Activated CD8-positive, alpha-beta memory T cell treated with anti-CD3 and anti-CD28 coated beads, Interleukin-2, amount 10 ng/mL, durations not matched to agents 7 days and 5 days (primary cell): ENCODE measurements at places on chromosomes 6 and 20.

DNA sequence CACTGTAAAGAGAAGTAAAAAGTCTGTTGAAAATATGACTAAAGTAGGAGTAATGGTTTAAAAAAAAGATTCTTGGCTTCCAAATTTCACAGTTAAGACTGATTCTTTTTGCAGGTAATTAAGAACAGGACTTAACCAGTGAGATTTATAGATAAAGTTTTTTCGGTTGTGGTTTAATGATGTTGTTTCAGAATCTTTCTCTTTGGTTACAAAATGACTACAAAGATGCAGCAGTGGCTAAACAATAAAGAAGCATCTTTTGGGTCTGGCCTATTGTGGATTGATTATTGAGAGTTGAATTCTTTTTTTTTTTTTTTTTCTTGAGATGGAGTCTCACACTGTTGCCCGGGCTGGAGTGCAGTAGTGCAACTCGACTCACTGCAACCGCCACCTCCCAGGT is 109.7 kb downstream of the AKAP7 start:
- no peak for DNase-seq

GRCh38 chr20:47594157-47594556 is 92.5 kb downstream of the NCOA3 start:
- DNase-seq: no peak

GRCh38 chr6:33878562-33878961 is 74.8 kb upstream of the MLN start:
- DNase-seq: no peak

- no peak for DNase-seq
Measured at GRCh38 chr20:42134265-42135098, 516.3 kb upstream of the CHD6 start.

DNA sequence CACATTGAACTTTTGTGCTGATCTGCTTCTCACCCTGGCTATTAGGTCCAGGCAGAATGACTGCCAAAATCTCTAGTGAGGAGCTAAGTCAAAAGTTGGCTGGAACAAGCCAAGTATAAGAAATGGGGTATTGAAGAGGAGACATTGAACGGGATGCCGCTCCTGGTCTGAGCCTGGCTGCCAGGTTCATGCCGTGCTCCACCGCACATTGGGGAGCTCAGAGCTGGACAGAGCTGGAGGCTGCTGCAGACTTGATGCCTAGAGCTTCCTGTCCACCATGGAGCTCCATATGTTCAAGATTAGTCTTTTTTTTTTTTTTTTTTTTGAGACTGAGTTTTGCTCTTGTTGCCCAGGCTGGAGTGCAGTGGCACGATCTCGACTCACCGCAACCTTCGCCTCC is 4.1 kb upstream of the IFT52 start:
- DNase-seq: no peak

- DNase-seq: no peak
Measured at GRCh38 chr6:106829451-106829850, 145.1 kb downstream of the CD24 start.

DNA sequence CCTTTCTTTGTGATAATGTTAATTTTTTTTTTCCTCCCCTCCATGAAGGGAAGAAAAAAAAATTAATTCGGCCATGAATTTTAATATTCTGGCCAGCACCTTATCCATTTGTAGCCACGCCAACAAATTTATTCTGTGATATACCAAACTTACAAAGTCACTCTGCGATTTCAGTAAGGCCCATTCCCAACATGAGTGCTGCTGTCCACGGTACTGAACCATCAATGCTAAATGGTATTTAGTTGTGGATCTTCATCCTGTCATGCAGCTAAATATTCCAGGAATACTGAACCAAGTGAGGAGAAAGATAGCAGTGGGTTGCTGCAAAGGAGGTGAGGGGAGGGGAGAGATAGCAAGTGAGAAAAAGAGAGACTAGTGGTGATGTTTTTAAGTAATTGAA is 19.5 kb upstream of the RSPH4A start:
- no peak for DNase-seq

DNA sequence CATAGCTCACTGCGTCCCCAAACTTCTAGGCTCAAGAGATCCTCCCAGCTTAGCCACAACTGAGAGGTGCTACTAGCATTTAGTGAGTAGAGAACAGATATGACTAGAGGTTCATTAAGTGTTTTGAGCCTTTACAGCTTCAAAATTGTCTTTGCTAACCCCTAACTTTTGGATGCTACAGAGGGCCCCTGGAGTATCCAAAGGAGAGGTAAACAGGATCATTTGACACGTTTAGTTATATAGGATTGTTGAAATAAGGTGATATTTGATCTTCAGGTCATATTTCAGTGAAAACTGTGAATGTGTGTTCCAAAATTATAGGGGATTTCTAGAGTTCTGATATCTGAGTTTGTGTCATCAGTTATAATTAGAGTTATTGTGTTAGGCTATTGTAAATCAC is 19.2 kb upstream of the HFE start:
- DNase-seq: no peak

DNA sequence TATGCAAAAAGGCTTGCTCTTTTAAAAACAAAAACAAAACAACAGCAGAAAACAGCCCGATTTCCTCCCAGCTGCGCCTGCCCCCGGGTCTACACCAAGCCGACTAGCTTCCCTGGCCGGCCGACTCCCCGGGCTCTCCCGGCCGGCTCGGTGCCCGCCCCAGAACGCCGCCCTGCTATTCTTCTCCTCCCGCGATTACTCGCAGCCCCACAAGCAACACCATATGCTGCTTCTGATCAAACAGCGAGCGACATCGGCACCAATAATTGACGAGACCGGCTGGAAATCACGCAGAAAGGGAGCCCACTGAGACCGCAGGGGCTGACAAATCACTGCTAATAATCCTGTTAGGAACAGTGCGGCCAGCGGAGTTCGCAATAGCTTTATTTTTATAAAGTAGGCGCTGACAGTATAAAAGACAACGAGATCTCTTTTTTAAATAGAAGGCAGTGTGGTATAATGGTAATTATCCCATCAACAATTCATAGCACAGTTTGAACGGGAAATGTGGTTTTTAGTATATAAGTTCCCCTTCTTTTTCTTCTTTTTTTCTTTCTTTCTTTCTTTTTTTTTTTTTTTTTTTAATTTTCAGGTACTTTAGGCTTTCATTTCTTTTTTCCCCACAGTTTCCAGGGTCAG is 3.3 kb downstream of the SIM1 start:
- DNase-seq: no peak

DNA sequence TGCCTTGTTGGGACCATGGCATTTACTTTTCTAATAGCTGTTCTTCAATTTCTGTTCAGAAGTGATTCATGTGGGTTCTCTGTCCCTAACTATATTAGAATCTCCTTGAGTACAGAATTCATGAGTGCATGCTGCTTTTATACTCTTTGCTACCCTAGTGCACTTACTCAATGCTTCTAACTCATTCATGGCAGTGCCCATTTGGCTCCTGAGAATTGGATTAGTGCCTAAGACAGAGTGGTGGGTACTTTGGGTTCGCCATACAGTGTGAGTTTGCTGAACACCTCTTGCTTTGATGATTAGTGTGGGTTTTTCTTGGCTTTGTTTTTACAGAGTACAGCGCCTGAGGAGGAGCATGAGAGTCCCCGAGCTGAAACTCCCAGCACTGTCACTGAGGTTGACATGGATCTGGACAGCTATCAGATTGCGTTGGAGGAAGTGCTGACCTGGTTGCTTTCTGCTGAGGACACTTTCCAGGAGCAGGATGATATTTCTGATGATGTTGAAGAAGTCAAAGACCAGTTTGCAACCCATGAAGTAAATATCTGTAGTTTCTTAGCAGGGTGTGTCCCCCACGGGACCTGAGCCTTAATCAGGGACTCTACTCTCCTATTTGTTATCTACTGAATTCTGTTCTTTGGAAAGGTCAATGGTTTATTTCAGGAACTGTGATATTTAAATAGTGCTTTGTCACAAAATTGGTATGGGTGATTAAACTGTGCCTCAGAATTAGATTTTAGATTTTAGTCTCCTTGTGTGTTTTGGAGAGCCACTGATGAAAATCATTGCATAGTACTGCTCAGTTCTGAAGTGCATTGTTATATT is 150.7 kb downstream of the UTRN start:
- no peak for DNase-seq

DNA sequence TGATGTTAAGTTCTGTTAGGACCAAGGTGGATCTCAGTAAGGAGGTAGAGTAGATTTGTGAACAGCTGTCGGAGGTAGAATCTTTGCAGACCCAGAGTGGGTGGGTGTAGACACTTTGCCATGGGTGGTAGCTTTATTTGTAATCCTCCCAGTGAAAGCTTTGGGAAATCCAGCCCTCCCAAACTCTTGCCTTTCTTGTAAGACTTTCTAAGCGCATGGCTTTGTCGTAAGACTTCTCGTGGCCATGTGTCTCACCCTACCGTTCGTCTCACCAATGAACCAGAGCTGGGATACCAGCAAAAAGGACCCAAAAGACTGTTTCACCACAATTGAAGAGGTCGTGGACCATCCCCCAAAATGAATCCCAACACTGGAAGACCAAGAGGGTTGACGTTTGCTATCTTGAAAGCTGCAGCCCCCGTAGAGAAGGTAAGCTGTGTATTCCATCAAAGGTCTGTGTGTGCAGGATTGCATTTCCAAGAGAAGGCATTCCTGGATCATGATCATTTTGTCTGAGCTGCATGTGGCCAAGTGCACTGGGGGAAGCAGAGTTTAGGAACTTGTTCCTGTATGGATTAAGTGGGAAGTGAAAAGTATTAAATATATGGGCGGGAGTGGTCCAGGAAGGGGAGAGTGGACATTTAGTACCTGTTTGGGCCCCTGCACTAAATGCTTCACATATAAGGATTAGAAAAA is 5.8 kb upstream of the TMEM14A start:
- no peak for DNase-seq

DNA sequence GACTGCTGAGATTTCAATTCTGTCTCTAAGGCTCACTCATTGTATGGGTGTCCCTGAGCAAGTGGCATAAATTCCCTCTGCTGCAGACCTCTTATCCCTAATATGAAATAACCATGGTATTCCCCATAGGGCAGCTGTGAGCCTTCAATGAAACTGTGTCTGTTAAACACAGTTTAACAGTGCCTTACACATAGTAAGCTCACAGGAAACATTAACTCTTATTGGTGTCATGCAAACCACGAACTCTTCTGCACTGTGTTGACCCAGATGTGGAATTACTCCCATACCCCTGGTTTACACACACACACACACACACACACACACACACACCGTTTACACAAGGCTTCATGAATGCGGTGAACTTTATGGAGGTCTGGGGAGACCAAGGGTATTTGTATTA is 23.2 kb downstream of the DAAM2 start:
- no peak for DNase-seq

- DNase-seq: no peak
Measured at GRCh38 chr6:79076160-79076559, 1.9 kb downstream of the PHIP start.

GRCh38 chr20:7285918-7286556 is 518.6 kb downstream of the BMP2 start:
- DNase-seq: peak; percentile 41

DNA sequence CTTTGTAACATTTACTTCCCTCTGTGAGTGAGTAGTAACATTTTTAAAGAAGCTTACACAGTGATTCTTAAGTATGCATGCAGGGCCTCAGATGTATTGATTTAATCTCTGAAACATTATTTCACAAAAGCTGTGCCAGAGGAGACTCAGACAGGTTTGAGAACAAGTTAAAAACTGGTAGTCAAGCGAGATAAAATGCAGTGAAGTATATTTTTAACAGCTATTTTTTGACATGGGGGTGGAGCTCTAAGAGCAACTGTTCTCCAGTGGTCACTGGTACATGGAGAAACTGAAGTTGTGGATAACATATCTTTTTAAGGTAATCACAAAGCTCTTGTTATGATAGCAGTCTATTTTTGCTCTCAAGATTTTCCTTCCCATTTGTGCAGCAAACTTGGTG is 20.4 kb downstream of the DSTN start:
- DNase-seq: no peak

GRCh38 chr20:21508230-21509078 is 5.4 kb downstream of the NKX2-2 start:
- peak; percentile 1 for DNase-seq

GRCh38 chr20:48697845-48698491 is 129.8 kb downstream of the PREX1 start:
- DNase-seq: no peak

- no peak for DNase-seq
Measured at GRCh38 chr6:34239893-34240292, 3.2 kb downstream of the HMGA1 start.

DNA sequence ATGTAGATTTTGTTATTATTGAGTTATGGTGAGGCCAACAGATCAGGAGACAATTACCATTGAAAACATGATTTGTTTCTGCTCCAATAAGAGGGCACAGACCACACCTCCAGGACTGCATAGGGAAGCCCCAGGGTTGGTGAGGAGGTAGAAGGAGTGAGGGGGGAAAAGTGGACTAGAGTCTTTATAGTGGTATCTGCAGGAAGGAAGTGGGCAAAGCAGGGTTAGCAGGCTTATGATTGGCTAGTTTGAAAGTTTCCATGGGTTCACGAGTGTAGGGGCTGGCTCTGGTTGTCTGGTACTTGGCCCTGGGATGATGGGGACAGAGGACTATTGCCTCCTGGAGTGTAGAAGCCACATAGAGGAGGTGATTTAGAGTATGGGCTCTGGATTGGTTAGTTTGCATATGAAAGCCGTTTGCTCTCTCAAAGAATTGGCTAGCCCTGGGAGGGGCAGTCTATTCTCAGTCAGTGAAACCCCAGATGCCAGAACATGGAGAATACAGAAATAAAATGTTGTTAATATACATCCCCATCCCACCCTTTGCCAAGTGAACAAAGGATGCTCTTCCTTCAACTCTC is 156.6 kb downstream of the KLHL32 start:
- no peak for DNase-seq

DNA sequence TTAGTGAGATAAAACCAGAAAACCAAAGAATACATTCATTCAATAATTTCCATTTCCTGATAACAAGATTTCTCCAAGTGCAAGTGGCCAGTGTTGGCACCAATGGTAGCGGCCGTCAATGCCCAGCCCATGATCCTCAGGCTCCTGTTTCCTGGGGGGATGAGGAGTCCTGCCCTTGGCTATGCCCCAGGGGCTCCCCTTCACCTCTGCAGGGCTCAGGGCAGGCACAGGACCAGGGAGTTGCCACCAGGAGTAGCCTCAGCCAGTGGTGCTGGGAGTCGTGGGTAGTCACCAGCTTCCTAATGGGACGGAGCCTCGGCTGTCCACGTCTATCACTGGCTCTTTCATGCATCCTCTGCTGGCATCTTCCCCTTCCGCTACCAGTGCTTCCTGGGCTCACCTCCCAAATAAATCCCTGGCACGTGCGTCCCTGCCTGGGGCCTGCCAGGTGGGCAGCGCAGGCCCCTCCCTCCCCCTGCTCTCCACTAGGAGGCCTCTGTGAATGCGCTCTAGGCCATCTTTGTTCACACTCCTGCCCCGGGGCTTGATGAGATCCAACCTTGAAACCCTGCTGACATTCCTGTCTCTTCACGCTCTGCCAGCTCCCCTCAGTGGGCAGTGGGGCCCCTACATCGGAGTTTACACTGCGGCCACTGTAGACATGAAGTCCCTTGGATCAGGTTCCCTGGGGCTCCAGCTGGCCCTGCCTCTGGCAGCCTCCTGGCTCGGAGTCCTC is 215.7 kb downstream of the SYNDIG1 start:
- DNase-seq: no peak

DNA sequence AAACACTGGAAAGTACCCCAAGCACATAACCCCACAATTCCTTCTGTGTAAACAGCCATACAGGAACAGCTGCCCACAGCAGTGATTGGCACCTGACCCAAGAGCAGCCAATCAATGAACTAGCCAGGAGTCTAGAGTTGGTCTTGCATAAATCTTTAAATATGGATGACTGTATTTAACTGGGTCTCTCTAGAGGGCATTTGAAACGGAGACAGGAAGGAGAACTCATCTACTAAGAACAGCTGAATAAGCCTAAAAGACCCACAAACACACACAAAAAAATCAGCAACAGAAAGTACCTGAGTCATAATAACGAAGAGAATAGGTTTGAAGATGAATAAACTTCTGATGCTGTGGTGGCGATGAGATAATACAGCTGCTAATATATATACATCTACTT is 49.0 kb upstream of the ASF1A start:
- DNase-seq: no peak
